ENCODE measurements at places on chromosomes 4 and X. TPM values are rescaled to one million over a fixed set of nuclear protein-coding genes. Genes with fewer than 3 reads are reported as not detected.

- peaks cover 86% of the 10 kb centered on the region for H3K27me3 ChIP-seq
- H3K4me1 ChIP-seq = peaks cover 25% of the 10 kb centered on the region
- H3K27ac ChIP-seq = no peak overlapping the region
Measured at GRCh38 chr4:110625576-110626257, 2.8 kb upstream of the PITX2 start.

CSN1S1 gene
- total RNA-seq = not detected

DNA sequence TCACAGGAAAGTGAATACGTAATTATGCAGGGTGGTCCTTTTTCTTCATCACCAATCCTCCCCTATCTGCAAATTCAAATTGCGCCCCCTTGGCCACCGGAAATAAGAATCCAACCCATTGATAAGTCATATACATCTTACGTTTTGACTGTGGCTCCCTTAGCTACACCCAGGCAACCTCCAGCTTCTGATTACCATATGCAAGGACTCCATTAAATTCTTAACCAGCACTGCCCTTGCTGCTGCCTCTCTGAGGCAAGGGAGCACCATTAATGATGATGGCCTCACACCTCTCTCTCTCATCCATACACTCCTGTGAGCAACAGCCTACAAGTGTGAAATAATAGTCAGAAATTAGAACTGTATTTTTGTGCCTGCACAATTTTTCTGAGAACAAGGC is 106.0 kb upstream of the NOCT start:
- no peak overlapping the region for H3K4me3 ChIP-seq
- H3K4me1 ChIP-seq = no peaks in the 10 kb centered on the region
- H3K27ac ChIP-seq = no peak overlapping the region
- no peaks in the 10 kb centered on the region for H3K36me3 ChIP-seq
- H3K27me3 ChIP-seq = no peaks in the 10 kb centered on the region

SERPINA7 gene
- not detected for total RNA-seq

GRCh38 chr4:106830879-106831278 is 205.2 kb downstream of the DKK2 start:
- H3K27ac ChIP-seq = no peak overlapping the region
- no peak overlapping the region for H3K4me3 ChIP-seq
- no peak for DNase-seq

GRCh38 chrX:73556159-73556558 is 6.8 kb upstream of the CHIC1 start:
- H3K27ac ChIP-seq = no peak overlapping the region
- no peak for DNase-seq
- H3K27me3 ChIP-seq = no peaks in the 10 kb centered on the region
- no peaks in the 10 kb centered on the region for H3K36me3 ChIP-seq
- no peak overlapping the region for H3K4me3 ChIP-seq
- peaks cover 5% of the 10 kb centered on the region for H3K4me1 ChIP-seq
